ENCODE measurements at places on chromosomes 7 and 10.

GRCh38 chr7:30411897-30412296 is 66.7 kb downstream of the NOD1 start:
- no peak for DNase-seq

- no peak for DNase-seq
Measured at GRCh38 chr10:29034592-29034991, 254.3 kb upstream of the LYZL1 start.

DNA sequence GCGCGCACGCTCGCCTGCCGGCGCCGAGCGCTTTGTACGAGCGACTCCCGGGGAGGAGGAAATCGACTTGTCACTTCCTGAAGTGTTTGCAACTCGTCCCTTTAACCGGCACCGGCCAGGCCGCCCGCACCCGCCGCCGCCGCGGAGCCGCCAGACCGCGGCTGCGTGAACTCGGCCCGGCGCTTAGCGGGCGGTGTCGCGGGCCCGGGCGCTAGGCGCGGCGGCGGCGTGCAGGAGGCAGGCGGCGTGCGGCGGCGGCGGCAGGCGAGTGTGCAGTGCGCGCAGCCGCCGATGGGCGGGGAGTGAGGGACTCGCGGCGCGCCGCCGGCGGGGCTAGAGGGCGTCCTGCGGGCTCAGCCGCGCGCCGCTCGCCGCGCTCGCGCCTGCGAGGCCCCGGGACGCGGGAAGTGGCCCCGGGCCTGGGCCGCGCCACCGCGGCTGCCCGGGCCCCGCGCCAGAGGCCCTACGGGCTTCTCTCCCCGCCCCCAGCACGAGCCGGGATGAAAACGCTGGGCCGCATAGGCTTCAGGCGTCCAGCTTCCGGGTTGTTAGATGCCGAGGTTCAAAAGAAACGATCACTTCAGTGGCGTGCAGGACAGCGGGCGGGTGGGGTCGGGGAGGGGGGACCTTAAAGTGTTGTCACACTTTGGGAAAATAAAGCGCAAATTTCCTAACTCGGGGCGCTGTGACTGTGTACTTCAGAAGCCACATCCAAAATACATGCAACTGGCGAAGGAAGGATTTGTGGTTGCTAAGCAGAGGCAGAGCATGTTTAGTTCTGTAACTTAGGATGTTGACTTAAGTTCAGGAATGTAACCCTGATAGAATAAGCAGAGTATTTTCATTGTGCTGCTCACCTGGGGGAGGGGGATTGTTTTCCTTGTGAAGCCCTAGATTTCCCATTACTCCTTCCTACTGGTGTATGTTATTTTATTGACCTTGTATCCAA is at the start of gene FAM53B:
TSS of gene FAM53B (minus strand) at position 277 of the 949 bp plus-strand sequence. CDS start 37,665 bp downstream, outside the sequence.
- no peak for DNase-seq

- DNase-seq: no peak
Measured at GRCh38 chr10:110501142-110501937, 3.6 kb downstream of the DUSP5 start.

GRCh38 chr10:131247873-131248272 is 63.6 kb downstream of the TCERG1L start:
- DNase-seq: no peak

DNA sequence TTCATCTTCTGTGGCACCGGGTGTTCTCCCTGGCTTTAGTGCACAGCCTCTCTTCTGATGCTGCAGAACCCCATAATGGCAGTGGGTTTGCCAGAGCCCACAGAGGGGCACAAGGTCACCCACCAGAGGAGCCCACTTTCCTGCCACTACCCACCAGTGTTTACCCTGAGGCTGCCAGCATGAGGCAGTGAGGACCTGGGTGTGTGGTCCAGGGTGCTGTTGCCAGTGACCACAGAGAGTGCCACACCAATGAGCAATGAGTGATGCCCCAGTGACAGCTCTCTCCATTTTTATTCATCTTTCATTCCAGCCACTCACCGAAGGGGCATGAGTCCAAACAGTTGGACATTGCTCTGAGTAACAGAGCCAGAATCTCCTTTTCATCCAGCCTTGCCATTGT is 34.8 kb downstream of the MTURN start:
- DNase-seq: no peak

- DNase-seq: no peak
Measured at GRCh38 chr7:141024668-141025067, 9.9 kb upstream of the MRPS33 start.

- DNase-seq: no peak
Measured at GRCh38 chr10:128741680-128742079, 615.5 kb upstream of the MKI67 start.

- no peak for DNase-seq
Measured at GRCh38 chr10:14860791-14861190, 17.9 kb upstream of the SUV39H2 start.

GRCh38 chr7:150939466-150939865 is 38.7 kb downstream of the KCNH2 start:
- DNase-seq: no peak

Measured in GM04503 (cell line).